ENCODE measurements at places on chromosomes 2 and 18.

DNA sequence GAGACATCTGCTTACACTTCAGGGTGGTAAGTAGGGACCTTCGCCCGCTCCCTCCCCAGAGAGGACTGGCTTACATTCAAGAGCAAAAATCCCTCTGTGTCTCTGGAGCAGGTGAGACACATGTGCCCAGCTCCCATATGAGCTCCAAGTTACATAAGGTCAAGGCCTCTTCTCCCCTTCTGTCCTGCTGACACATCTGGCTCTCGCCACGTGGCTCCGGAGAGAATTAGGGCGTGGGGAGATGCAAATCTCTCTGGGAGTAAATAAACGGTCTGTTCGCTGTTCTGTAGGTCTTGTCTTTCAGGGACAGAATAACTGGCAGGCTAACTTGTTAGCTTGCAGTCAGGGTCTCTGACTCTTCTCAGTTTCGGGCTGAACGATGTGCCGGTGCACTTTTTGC is 16.2 kb downstream of the MRO start:
- DNase-seq: no peak

GRCh38 chr2:72947952-72948830 is 30.9 kb downstream of the EMX1 start:
- no peak for DNase-seq

- DNase-seq: no peak
Measured at GRCh38 chr2:232771870-232772269, 4.5 kb downstream of the KCNJ13 start.

GRCh38 chr2:15177103-15177502 is 384.0 kb downstream of the NBAS start:
- no peak for DNase-seq

GRCh38 chr2:219596954-219597551 is 604 bp upstream of the STK11IP start:
- no peak for DNase-seq

DNA sequence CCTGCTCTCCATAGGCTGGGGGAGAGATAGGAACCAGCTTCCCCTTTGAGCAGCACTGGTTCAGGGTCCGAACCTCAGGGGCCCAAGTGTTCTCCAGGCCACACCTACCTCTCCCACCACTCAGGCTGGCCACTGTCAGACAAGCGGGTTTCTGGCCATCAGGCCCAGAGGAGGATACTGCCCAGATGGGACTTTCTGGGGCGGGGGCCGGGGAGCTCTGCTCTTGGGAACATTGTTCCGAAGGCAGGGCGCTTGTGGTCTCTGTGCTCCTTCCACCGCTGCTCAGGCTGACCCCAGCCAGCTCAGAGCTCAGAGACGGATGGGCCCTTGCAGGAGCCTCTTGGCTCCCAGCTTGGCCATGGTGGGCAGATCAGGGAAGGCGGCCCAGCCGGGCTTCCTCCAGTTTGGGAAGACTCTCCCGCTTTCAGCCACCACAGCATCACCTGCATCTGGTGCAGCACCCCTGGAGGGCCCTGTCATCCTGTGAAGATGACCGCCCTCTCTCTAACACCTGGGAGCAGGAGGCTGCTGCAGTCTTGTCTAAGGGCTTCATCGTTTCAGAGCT is 5.2 kb upstream of the TRAF3IP1 start:
- DNase-seq: no peak

- DNase-seq: no peak
Measured at GRCh38 chr18:57077005-57077765, 69.7 kb upstream of the BOD1L2 start.

Measured in left forelimb (tissue), 1 donor.